ENCODE measurements at places on chromosomes 16 and 17.

- peak; percentile 22 for DNase-seq
Measured at GRCh38 chr16:89615596-89616090, 2.2 kb downstream of the DPEP1 start.

- DNase-seq: no peak
Measured at GRCh38 chr16:51439271-51439670, 288.2 kb upstream of the SALL1 start.

- no peak for DNase-seq
Measured at GRCh38 chr17:12567077-12568053, 98.3 kb upstream of the MYOCD start.

- DNase-seq: no peak
Measured at GRCh38 chr16:19281246-19281645, 4.3 kb upstream of the CLEC19A start.

DNA sequence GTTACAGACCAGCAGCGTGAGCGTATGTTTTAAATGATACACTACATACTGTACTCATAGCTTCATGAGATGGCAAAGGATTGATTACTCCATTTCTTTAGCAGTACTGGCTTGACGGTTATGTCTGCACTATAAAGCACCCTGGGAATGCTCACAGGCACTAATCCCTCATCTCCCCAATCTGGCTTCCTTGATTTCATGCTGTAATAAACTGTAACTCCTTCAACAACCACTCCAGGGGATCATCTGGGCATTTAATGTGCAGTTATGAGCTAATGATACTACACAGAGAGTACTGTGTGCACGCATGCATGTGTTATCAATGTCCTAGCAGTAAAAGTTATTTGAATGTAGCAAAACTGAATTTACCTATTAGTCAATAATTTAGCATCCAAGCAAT is 20.2 kb downstream of the MEIOB start:
- DNase-seq: no peak

- no peak for DNase-seq
Measured at GRCh38 chr16:81686391-81687130, 92.5 kb upstream of the PLCG2 start.
